ENCODE measurements at places on chromosomes 6 and 20. TPM values are rescaled to one million over a fixed set of nuclear protein-coding genes. Genes with fewer than 3 reads are reported as not detected.

Gene KCNQ5
- 4.1 TPM for total RNA-seq

Gene GINS1
- total RNA-seq: 12.1 TPM

Gene OR2B6
- total RNA-seq: not detected

Gene ROS1
- not detected for total RNA-seq

Gene SLC2A10
- total RNA-seq: 8.0 TPM

Gene SLPI
- total RNA-seq: 0.82 TPM

All from cerebellum (tissue), 4 donors.